NCI-H2171 treated with DMSO at 0.1 percent for 48 hours (cell line): ENCODE measurements at places on chromosomes 2 and 18.
A peak's percentile ranks its signal among the peaks of the same experiment; 100 is the strongest.

GRCh38 chr2:42254186-42254895, 85.2 kb downstream of the EML4 start:
- no peak for DNase-seq

GRCh38 chr2:96642564-96643360, at the start of gene FER1L5:
Gene FER1L5, plus strand, starts transcription at chr2:96642764. Its CDS starts 73 bp downstream, at chr2:96642837.
- DNase-seq = no peak

DNA sequence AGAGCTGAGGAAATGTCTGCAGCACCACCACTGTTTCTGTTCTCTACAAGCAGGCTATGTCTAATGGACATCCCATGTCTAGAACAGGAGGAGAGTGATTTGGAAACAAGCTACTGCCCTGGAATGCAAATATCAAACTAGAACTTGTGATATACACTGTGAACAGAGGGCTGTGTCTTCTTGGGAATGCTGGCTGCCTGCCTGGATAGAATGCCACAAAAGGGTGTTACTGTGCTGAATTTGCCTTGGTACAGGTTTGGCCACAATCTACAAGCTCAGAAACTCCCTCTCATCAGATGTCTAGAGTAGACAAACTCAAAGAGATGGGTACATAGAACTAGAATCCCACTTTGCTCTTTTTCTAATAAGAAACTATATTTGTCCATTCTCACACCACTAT, 170.5 kb downstream of the NYAP2 start:
- DNase-seq = no peak

DNA sequence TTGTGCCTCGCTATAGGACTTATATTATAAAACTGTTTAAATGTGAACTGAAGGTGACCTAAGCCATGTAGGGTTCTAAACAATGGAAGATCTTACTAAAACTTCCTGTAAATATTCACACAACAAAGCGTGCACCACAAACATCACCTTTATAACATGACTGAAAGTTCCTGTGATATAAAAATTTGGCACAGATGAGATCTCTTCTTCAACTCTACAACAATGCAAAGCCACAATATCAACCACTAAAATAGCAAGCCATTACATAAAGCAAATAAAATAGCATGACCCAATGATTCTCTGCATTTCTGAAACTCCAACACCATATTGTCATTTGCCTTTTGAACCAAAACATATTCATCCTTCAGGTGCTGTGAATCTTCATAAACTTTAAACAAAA, 3.5 kb downstream of the YES1 start:
- DNase-seq = no peak

DNA sequence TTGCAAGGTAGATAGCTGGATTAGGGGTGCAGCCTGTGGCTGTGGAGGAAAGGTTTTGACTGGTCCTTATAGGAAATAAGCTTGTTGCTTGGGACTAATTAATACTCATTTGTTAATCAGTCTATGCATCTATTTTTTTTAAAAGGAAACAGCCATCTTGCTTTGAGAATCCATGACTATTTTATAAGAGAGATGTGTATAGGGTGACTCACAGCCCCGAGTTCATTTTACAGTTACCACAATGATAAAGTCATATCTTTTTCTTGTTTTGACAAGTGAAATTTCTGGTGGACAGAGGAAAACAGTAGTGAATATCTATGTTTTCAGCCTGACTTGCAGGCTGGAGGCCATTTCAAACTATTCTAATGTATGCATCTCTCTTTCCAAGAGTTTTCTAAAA, 193.5 kb upstream of the CCDC68 start:
- no peak for DNase-seq

GRCh38 chr2:237868631-237869342, 9.4 kb downstream of the RAMP1 start:
- DNase-seq = no peak

GRCh38 chr2:126515471-126515870, 140.5 kb upstream of the GYPC start:
- DNase-seq = no peak

GRCh38 chr2:102172745-102173144, 14.1 kb upstream of the IL1RL2 start:
- no peak for DNase-seq

DNA sequence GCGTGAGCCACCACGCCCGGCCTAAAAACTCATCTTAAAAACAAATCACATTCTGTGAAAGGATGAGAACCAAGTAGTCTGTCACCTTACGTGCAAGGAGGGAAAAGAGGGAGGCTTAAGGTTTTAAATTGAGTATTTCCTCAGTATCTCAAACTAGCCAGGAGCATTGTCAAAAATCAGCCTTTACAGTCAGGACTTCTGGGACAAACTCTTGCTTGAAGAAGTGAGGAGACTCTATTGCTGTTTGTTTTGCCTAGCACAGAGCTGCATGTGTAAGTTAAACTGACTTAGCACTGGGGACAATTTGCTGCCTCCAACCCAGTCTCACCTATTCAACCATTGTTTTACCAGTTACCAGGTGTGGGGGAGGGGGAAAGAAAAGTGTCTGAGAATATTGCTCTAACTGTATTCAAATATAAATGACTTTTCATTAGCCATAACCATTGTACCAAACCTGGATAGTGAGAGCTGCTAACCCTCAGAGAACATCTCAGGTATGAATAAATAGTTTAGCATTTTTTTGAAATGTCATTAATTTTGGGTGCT, 3.6 kb downstream of the INO80D start:
- no peak for DNase-seq

DNA sequence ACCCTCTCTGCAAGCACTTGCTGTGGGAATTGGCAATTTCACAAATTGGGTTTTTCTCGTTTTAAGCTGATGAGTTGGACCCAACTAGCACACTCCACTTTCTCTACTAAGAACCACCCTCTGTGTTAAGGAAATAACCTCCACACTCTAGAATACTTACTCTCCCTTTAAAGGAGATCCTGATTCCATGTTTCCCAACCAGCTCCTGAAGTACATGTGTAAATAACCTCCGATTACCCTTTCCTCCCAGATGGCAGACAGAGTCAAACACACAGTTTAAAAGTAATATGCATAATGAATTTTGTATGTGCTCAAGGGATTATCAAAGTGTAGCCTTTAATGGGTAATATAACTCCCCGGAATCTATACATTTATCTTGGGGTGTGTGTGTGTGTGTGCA, 171.3 kb upstream of the OSR1 start:
- no peak for DNase-seq

DNA sequence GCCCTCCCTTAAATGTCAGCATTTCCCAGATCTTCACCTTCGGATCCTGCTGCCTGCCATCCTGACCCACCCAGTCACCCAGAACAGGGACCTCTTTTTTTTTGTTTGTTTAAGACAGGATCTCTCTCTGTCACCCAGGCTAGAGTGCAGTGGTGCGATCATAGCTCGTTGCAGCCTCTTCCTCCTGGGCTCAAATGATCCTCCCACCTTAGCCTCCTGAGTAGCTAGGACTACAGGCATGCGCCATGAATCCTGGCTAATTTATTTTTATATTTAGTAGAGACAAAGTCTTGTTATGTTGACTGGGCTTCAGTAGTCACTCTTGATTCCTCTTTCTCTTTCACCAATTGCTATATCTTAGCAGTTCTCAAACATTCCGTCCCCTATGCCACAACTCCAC, 39.0 kb downstream of the INSIG2 start:
- DNase-seq = no peak

DNA sequence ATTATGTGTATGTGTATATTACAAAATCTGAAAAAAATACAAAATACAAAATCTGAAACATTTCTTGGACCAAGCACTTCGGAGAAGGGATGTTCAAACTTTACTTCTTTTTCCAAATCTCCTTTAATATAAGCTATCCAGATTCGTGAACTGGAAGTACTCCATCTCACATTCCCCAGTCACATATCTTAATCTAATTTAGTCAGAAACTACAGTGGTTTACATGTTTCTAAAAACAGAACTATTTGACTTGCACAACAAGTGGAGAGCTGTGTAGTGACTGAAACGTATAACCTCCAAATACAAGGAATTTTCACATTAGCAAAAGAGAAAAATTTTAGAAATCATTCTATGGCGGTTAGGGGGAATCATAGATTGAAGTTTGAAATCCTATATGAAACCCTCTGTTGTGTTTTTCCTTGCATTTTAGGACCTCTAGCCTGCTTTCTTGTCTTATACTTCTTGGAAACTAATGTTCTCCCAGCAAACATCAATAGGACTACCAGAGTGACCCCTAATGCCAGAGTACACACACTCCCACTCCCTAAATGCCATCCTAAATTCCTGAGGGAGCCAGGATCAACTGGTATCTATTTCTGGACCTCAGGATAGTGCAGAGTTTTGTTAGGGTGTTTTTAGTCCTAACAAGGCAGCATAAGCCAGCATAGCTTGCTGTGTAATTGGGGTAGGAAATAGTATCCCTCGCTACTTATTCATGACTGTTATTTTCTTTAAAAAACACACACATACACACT, 30.2 kb upstream of the ROCK1 start:
- no peak for DNase-seq

GRCh38 chr2:73111073-73112025, 1.4 kb downstream of the RAB11FIP5 start:
- peak; percentile 26 for DNase-seq

GRCh38 chr2:135685361-135685760, 56.3 kb upstream of the UBXN4 start:
- DNase-seq = no peak

GRCh38 chr2:102266204-102266603, 45.2 kb upstream of the IL1RL1 start:
- no peak for DNase-seq

GRCh38 chr18:3002732-3003131, 10.2 kb downstream of the LPIN2 start:
- no peak for DNase-seq

DNA sequence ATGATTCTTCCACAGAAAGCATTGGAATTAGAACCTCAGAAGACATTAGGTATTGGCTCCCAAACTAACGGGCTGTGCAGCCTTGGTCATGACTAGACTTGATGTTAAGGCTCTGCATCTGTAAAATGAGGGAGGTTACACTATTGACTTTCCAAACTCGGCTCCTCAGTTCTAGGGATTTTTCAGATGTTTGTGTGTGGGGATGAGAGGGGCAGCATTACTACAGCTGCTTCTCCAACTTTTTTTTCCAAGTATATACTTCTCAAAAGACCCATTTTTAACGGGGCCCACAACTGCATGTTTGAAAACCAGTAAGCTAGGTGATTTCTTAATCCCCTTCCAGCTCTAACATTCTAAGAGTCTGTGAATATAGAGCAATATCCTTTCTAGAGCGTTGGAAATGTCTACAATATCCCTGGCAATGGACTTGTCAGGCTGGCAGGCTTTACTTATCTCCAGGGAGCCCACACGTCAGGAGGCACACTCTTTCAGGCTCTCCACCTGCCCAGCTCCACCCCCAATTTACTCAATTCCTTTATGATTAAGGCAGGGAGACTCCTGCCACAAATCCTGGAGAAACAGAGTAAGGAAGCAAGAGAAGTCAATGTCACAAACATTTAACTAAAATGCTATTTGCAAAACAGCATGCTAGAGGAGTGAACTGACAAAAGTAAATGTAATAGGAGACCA, 844 bp upstream of the MPV17 start:
- peak; percentile 38 for DNase-seq

DNA sequence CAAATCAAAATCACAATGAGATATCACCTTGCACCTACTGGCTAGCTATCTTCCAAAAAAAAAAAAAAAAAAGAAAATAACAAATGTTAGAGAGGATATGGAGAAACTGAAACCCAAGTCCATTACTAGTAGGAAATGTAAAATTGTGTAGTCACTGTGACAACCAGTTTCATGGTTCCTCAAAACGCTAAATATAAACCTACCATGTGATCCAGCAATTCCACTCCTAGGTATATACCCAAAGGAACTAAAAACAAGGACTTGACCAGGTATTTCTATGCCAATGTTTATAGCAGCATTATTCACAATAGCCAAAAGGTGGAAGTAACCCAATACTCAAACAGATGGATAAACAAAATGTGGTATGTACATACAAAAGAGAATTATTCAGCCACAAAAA, 11.7 kb upstream of the SCRN3 start:
- DNase-seq = peak; percentile 46

DNA sequence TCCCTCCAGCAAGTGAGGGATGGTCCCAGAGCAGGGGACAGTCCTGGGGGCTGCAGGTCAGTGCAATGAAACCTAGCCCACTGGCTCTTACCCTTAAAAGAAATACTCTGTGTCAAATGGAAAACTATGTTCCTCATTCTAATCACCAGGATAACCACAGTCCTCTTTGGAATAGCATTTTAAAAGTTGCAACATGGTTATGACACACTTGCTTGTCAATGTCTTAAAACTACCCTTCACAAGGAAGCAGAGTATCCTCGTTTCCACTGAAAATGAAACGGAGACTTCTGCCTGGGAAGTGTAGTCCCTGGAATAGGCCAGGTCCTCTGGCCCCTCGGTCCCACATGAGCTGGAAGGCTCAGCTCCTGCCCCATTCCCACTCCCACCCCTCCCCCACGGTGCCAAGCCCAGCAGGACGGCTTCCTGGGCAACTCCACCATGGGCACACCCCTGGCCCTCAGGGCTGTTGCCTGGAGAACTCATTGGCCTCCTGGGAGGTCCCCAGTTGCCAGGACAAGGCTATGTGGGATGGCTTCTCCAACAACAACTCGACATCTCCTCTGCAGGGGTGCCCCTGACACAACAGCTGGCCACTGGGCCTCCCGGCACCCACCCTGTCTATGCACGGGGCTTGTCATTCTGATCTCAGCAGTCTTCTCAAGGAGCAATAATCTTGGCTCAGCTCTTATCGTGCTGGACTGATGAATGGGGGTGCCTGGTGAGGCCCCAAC, 38.3 kb upstream of the ST3GAL5 start:
- no peak for DNase-seq

- no peak for DNase-seq
Measured at GRCh38 chr18:32048507-32049091, 30.0 kb downstream of the RNF125 start.

- DNase-seq = no peak
Measured at GRCh38 chr2:144240656-144241339, 279.1 kb downstream of the ZEB2 start.

GRCh38 chr18:28855524-28855923, 678.6 kb upstream of the CDH2 start:
- DNase-seq = no peak

DNA sequence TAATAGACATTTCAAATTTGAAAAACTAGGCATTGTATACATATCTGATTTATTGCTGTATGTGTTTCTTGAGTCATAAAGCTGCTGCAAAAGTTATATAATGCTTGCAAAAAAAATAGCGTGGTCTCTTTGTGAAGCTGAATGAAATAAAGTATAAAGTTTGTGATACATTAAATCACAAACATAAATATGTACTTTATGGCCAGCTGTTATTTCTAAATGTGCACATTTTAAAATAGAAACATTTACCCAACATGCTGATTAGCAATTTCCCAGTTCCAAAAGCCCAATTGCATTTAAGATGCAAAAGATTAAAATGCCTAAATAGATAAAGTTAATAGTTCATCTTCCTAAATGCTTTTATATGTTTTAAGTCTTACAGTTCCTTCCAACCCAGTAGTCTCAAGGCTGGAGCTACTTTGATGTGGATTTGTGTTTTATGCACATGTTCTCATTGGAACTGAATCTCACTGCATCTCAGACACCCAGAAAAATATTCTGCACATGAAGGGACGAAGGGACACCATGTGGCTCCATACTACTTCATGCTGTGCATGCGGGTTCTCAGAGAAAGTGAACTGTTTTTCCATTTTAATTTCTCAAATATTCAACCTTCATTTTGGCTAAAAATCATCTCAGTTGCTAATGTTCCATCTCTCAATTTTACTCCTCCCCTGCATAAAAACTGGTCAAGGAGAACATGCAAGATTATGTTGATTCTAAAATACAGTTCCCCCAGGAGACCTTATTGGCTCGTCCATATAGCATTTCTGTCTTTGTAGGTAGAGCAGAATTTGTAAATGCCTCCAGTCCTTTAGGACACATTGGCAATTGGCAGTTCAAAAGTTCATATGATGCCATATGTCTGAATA, 304.6 kb downstream of the MTX2 start:
- DNase-seq = no peak

GRCh38 chr2:178072383-178073301, at the start of gene PDE11A:
Gene PDE11A, minus strand, starts transcription at chr2:178072777. Its CDS starts 340 bp downstream, at chr2:178072437.
- DNase-seq = peak; percentile 66
